ENCODE measurements at places on chromosomes 12 and 14.

- DNase-seq, result no peak
Observed at GRCh38 chr12:18808221-18808620, 70.3 kb downstream of the CAPZA3 start.

- DNase-seq, result no peak
Observed at GRCh38 chr14:94612580-94613554, 676 bp downstream of the SERPINA3 start.

- DNase-seq, result no peak
Observed at GRCh38 chr12:105590571-105590970, 260.1 kb downstream of the C12orf75 start.

DNA sequence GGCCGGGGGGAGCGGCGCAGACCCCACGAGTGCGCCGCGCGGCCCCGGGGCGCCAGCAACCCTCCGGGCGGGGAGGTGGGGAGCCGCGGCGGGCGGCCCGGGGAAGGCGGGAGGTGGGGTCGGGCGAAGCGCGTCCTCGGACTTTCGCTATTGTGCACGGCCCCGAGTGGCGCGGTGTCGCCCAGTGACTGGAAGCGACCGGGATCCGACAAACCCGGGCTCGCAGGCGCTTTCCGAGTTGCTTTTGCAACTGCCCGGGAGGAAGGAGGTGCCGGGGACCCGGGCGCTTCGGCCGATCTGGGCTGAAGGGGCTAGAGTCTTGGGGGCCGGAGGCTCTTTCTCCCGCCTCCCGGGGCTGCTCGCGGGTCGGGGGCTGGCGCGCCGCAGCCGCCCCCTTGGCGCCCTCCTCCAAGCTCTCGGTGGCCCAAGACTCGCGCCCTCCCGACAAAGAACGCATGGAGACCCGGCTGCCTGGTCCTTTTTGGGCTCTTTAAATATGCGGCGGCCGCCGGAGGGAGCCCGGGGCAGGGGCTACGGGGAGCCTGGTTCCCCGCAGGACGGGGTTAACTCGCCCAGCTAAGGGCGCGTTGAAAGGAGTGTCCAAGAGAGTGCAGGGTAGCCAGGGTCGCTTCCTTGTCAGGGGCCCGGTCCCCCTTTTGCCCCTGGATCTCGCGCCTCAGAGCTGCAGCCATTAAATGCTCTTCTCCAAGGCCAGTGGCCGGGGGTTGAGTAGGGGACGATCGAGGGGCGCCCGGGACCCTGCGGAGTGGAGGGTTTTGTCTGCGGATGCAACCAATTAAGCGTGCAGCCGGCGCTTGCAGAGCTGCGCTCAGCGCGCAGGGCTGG lies 1.4 kb downstream of the HMGA2 start:
- no peak for DNase-seq

DNA sequence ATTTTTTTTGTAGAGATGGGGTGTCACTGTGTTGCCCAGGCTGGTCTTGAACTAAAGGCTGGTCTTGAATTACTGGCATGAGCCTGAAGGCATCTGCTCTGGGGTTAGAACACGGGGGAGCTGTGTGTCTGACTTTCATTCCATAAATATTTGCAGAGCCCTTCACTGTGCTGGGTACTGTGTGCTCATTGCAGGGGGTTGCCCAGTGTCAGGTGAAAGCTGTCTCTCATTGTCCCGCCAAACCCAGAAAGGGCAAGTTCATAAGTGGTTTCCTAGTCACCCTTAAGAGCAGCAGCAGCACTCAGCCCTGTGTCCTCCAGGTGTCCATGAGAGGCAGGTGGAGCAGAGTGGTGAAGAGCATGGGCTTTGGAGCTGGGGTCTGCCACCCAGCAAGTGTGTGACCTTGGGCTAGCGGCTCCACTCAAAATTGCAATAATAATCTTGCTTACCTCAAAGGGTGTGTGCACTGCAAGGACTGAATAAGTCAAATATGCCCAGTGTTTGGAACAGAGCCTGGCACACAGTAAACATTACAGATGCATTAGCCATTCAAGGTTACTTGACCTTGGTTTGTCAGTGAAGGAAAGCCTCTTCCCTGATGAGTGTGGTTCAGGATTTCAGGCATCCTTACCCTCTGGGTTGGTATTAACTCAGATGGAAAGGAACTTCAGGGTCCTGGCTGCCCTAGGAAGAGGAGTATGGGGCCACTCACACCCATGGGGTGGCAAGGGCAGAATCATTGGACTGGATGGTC lies 4.4 kb upstream of the SMIM41 start:
- DNase-seq, result no peak

GRCh38 chr12:101299346-101299745 lies 19.4 kb downstream of the UTP20 start:
- no peak for DNase-seq

- DNase-seq, result no peak
Observed at GRCh38 chr12:108806921-108807320, 50.5 kb downstream of the SSH1 start.

- DNase-seq, result peak; percentile 76
Observed at GRCh38 chr12:12266873-12267741, at the start of gene LRP6. LRP6 (minus strand) TSS chr12:12267044; CDS start chr12:12266735, 309 bp downstream.

GRCh38 chr12:3751151-3752095 lies 1.5 kb downstream of the CRACR2A start:
- DNase-seq, result no peak

DNA sequence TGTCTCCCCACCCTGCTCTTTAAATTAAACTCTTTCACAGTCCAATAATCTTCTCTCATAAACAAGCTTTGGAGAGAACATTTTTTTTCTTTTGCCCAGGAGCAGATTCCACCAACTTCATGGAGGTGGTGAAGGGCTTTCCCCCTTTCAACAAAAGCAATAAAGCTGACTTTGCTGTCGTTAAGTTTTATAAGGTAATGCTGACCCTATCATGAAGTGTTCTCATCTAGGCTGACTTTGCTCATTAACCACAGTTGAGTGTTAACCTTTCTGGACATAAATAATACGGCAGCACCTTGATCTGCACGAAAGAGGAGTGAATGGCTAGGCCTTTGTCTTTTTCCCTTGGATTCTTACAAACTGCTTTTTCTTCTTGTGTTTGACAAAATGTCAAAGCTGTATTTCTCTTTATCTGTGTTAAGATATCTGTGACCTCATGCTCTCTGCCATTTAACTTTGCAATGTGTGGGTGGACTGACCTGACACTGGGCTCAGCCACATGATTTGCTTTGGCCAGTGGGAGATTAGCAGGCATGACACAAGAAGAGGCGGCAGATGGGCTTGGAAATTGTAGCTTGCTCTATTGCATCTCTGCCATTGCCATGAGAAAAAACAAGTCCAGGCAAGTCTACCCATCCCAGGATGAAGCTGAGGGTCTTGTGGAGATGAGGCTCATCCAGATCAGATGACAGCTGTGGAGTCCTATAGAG lies 470.9 kb upstream of the CCDC196 start:
- DNase-seq, result no peak

DNA sequence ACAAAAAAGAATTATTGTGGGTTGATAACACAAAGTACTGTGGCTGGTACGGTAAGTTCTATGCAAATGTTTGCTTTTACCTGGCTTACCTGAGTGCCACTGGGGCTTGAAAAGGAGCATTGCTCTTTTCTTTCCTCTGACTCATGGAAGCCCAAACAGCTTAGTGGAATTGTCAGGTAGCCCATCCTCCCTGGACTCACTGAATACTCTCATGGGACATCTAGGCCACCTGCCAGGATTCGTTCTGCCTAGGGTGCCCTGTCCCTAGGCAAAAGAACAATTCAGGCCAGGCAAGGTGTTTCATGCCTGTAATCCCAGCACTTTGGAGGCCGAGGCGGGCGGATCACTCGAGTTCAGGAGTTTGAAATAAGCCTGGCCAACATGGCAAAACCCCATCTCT lies 22.5 kb upstream of the YAF2 start:
- no peak for DNase-seq

DNA sequence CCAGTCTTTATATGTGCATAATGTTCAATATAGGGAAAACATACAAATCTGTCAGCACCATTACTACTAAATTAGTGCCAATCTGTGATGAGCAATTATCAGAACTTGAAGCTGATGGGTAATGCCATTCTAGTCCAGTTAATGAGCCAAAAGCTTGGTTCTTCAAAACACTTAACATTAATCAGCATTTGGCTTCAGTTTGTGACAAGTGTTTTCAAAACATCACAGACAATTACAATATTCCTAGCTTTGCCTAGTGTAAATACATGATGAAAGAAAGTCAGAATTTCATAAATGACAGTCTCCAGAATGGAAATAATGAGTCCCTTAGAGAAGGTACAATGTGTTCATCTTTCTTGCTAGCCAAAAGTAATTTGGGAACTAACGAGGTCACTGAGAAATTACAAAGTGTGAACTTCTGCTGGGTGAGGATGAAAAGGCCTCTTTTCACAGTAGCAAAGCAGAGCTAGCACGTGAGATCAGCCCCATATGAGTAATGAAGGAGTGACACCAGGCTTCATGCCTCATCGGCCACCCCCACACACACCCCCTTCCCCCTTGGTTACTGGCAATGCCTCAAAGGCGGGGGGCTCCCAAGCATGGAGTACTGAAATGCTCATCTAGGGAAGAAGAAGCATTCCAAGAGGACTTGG lies 180.6 kb upstream of the EEA1 start:
- no peak for DNase-seq

DNA sequence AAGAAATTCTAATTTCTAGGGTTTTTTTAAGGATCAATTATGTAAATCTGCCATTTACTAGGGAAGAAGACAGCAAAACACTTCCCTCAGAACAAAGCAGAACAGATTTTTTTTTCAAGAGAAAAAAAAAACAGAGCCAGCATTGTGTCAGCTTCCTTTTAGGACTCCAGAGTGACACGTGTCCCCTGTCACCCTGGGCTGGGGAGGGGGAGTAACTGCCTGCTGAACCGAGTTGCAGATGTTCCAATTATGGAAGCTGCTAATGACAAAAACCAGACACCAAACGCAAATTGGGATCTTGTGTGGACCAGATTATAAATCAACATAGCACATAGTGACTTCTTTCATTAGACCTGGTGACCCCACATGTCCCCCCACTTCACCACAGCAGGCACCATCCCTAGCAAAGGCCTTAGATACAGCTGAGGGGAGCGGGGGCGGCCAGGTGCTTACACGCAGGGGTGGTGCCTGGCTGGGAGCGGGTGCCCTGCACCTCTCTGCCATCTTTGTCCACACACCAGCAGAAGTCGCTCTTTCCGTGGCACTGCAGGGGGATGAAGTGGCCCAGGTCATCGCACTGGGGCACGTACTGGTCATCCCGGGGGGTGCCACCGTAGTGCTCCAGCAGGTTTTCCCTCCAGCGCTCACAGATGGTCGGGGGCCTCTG lies 25.4 kb downstream of the RTRAF start:
- DNase-seq, result no peak

DNA sequence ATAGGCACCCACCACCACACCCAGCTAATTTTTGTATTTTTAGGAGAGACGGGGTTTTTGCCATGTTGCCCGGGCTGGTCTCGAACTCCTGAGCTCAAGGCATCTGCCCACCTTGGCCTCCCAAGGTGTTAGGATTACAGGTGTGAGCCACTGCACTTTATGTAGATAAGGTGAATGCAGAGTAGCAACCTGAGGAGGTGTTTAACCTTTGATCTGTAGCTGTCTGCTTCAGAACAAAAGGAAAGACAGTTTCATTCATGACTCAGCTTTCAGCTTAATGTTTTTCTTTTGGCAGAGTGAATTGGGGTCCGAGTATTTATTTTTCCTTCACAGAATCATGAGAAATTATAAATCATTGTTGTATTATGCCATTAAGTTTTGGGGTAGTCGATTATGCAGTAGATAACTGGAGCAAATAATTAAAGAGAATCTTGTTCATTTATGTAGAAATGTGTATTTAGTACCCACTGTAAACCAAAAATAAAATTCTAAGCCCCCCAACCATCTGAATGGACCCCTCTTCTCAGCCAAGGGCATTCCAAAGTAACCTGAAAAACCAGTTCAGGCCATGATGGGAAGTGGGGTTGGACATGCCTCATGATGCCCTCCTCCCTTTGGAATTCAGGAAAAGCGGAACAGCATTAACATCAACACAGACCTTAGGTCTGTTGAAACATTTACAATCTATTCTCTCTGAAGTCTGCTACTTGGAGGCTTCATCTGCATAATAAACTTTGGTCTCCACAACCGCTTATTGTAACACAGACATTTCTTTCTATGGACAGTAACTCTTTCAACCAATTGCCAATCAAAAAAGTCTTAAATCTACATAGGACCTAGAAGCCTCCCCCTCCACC lies 10.7 kb upstream of the STX2 start:
- no peak for DNase-seq

GRCh38 chr14:103144085-103144484 lies 20.8 kb downstream of the TNFAIP2 start:
- no peak for DNase-seq

GRCh38 chr12:124766727-124767065 lies 97.0 kb downstream of the SCARB1 start:
- no peak for DNase-seq

DNA sequence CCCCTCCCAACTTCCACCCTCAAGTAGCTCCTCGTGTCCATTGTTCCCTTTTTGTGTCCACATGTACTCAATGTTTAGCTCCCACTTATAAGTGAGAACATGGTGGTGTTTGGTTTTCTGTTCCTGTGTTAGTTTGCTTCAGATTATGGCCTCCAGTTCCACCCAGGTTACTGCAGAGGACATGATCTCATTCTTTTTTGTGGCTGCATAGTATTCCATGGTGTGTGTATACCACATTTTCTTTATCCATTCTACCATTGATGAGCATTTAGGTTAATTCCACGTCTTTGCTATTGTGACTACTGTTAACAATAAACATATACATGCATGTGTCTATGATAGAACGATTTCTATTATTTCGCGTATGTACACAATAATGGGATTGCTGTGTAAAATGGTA lies 362.6 kb downstream of the TMTC2 start:
- DNase-seq, result no peak

DNA sequence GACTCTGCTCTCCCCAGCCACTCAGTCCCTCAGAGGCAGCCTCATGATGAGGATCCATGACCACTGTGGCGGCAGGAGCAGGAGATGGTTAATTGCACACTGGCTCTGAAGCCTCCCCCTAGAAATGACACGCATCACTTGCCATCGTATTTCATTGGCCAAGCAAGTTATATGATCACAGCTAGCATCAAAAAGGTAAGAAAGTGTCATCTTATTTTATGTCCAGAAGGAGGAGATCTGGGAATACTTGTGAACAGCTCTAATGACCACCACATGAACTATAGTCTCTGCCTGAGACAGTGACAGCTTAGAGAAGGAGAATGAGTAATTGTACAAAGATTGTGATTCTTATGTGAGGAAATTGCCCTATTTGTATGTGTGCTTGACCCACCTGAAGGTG lies 363.4 kb downstream of the NUAK1 start:
- no peak for DNase-seq

DNA sequence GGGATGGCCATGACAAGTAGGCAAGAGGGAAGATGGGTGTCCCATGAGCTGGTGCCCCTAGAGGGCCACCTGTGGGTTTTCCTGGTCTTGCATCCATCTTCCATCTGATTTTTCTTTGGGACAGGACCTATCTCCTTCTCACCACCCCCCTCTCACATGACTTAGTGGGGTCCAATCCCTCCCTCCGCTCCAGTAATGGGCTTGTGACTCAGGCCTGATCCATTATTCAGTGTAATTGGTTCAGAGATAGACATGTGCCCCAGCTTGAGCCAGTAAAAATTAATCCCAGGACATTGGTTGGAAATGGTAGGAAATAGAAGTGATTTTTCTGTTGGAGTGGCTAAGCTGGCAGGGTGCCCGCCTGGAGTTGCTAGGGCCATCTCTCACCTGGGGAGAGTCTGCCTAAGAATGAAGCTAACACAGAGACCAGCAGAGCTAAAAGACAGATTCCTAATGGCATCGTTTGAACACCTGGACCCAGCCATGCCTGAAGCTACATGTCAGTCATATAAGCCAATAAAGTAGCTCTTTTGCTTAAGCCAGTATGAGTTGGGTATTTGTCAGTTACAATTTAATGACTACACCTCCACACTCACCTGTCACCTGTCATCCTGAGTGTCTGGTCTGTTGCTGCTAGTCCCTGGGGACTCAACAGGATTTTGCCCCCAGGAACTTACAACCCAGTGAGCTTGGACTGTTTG lies 14.7 kb downstream of the RASAL1 start:
- DNase-seq, result no peak
